ENCODE measurements at places on chromosomes 1 and 21. TPM values are rescaled to one million over a fixed set of nuclear protein-coding genes. Genes with fewer than 3 reads are reported as not detected.

The AJAP1 gene
- total RNA-seq = 0.73 TPM

The TMEM61 gene
- not detected for total RNA-seq

GRCh38 chr1:233245191-233245765 lies 50.2 kb downstream of the PCNX2 start:
- no peak for DNase-seq

DNA sequence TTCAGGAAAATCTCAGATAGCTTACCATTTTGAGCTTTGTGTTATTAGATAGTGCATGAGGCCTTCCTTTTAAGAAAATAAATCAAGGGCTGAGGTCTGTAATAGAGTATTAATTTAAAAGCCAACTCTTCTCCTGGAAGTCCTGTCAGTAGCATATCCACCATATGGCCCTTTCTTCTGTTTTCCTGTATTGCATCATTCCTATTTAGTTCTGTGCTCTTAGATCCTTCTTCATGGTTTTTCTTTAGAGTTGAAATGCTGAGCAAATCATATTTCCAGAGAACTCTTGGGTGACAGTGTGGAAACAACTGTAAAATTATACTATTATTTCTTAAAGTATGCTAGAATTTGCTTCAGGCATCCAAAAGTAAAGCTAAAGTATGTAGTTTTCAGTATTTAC lies 91.7 kb downstream of the TTC3 start:
- no peak for DNase-seq

The SLC25A34 gene
- total RNA-seq = 0.90 TPM

GRCh38 chr21:25506261-25506660 lies 101.0 kb downstream of the MRPL39 start:
- DNase-seq = no peak

DNA sequence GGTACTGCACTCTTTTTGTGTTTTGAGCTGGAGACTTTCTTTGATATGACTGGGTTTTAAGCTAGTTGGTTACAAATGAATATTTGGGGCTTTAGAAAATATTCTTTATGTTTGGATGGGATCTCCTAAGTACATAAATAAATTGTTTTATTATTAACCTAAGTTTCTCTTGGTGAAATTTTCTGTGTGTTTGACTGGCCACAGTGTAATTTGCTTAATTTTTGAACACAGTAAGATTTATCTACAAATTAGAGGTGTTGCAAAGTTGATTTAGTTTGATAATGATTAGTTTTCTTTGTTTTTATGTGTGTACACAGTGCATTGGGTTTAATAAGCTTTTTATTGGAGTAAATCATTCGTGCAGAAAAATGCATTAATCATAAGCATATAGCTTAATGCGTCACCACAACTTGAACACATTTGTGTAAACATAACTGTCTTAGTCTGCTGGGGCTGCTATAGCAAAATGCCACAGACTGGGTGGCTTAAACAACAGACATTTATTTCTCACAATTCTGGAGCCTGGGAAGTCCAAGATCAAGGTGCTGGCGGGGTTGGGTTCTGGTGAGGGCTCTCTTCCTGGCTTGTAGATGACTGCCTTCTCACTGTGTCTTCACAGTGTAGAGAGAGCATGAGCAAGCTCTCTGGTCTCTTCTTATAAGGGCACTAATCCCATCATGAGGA lies 17.4 kb upstream of the SLC6A9 start:
- DNase-seq = no peak

GRCh38 chr1:243508943-243509342 lies 253.1 kb downstream of the SDCCAG8 start:
- DNase-seq = no peak

GRCh38 chr21:38013741-38014140 lies 97.5 kb upstream of the KCNJ6 start:
- no peak for DNase-seq

DNA sequence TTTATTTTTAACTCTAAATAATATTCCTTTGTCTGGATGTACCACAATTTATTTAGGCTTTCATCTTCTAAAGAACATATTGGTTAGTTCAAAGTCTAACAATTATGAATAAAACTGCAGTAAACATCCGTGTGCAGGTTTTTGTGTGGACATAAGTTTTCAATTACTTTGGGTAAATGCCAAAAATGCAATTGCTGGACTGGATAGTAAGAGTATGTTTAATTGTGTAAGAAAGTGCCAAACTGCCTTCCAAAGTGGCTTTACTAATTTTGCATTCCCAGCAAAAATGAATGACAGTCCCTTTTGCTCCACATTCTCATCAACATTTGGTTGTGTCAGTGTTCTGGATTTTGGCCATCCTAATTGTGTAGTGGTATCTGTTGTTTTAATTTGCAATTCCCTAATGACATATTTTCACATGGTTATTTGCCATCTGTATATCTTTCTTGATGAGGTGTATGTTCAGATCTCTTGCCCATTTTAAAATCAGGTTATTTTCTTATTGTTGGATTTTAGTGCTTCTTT lies 113.8 kb downstream of the DPYD start:
- DNase-seq = no peak

DNA sequence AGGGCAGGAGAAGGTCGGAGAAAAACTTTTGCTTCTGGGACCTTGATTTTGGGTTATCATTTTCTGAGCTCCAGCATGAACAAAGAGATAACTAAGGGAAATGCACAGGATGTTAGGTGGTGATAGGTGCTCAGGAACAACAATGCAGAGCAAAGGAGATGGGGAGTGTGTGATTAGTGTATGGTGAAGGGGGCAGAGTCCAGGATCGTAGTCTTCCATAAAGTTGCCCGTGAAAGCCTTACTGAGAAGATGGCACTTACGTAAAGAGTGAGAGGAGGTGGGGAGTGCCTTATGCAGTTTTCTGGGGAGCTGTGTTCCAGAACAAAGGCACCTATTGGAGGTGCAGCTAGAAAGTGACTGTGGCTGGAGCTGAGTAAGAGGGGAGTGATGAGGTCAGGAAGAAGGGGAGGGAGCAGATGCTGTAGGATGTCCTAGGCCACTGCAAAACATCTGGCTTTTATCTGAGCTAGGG lies 11.6 kb downstream of the KCNK1 start:
- no peak for DNase-seq

DNA sequence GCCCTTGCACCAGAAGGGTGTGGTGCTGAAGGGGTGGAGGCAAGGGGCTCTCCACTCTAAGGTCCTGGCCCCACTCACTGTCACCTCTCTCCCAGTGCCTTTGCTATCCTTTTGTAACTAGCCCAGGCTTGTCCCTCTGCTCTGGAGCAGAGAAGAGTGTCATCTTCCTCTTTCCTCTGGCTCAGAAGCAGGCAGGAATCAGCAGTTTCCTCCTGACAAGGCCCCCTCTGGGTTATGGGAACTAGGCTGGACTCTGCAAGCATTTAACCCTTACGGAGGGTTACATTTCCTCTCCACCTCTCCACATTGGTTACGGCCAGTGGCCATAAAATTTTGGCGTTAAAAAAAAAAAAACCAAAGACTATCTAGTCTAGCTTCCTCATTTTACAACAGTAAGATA lies 30.4 kb downstream of the PLXNA2 start:
- DNase-seq = no peak

The ATP1A2 gene
- total RNA-seq = 2.9 TPM

DNA sequence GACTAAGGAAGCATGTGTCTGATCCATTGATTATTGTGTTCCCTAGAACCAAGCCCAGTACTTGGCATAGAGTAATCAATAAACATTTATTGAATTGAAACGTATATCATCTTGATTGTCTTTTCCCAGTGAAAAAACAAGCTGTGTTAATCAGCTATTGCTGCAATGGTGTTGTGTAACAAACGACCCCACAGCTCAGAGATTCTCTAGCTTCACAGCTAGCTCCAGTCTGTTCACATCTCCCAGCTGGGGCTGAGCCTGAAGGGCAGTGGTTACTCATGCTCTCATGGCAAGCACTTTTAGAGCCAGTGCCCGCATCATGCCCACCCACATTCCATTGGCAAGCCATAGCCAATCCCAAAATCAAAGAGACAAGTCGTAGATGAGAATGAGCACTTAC lies 237.4 kb upstream of the RAB4A start:
- DNase-seq = no peak

The NTNG1 gene
- not detected for total RNA-seq

The ZSWIM5 gene
- 0.51 TPM for total RNA-seq

GRCh38 chr1:43358121-43358745 lies 548 bp upstream of the CDC20 start:
- DNase-seq = no peak

DNA sequence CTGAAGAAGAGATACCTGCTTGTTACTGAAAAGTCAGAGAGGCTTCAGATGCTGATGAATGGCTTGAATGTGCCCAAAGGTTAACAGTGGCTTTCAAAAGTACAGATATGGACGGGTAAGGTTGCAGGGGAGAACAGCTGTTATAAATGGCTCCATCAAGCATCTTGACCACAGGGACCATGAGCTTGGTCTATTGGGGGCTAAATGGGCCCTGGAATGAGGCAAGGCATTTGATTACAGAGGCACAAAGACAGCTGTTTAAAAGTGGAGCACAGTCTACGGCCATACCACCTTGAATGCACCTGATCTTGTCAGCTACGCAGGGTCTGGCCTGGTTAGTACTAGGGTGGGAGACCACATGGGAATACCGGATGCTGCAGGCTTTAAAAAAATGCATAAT lies 48.3 kb downstream of the C1orf198 start:
- DNase-seq = no peak

The ZC3H12A gene
- total RNA-seq = 6.9 TPM

GRCh38 chr1:204257446-204257845 lies 43.7 kb upstream of the GOLT1A start:
- no peak for DNase-seq

The PLA2G2A gene
- total RNA-seq = not detected

- DNase-seq = no peak
Measured at GRCh38 chr1:43993206-43993914, 2.0 kb downstream of the CCDC24 start.

DNA sequence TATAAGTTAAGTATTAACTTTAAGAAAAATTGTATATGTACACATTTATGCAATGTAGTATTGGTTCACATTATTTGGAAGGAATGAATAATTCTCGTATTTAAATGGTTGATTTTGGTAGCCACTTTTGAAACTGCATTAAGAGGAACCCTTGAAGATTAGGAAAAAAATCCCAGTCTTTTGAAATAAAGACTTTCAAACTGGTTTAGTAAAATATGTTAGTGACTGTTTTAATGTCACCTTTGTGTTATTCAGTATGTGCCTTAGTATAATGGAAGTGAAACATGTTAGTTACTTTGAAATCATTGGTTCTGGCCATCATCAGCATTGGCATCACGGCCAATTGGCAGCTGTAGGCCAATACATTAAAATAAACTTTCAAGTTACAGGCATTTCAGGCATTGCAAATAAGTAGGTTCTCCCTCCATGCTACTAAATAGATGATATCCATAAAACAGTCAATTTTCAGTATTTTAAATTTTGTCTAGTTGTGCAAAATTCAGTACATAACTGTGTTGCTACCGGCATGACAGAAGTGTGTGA lies 4.4 kb downstream of the MIER1 start:
- no peak for DNase-seq

DNA sequence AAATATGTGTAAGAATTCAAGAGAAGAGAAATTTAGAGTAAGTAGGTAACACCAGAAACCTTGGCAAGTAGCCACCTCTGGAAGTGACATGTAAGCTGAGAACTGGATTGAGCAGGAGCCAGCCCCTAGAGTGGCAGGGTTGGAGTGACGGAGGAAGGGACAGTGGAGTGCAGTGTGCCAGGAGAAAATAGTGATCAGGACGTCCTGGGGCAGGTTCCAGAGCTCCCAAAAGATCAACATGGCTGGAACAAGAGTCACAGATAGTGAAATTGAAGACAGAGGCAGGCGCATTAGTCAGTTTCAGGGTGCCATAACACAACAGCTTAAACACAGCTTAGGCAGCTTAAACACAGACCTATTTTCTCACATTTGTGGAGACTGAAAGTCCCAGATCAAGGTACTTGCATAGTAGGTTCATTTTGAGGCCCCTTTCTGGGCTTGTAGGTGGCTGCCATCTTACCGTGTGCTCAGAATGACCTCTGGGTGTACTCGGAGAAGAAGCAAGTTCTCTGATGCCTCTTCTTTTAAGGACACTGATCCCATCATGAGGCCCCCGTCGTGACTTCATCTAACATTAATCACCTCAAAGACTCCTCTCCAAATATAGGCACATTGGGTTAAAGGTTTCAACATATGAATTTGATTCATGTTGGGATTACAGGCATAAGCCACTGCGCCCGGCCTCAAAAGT lies 37.2 kb downstream of the GNPAT start:
- no peak for DNase-seq

GRCh38 chr1:92095874-92096273 lies 15.7 kb downstream of the BTBD8 start:
- DNase-seq = no peak

GRCh38 chr21:31618696-31619430 lies 40.6 kb upstream of the SOD1 start:
- no peak for DNase-seq

The BNIPL gene
- 0.36 TPM for total RNA-seq

DNA sequence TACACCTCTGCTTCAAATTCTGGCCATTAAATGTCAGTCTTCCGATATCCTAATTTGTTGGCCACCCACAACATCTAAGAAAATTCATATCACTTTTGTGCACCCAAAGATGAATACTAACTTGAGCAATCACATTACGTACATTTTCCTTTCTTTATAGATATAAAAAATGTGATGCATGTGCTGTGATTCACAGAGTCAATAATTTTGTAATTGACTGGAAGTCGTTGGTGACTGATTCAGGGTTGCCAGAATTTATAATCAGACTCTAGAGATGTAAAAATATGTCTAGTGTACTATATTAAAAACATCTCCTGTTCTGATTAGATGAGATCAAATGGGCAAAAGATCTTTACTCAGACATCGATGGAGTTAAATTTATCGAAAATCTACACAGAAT lies 150.0 kb upstream of the KCTD3 start:
- no peak for DNase-seq

DNA sequence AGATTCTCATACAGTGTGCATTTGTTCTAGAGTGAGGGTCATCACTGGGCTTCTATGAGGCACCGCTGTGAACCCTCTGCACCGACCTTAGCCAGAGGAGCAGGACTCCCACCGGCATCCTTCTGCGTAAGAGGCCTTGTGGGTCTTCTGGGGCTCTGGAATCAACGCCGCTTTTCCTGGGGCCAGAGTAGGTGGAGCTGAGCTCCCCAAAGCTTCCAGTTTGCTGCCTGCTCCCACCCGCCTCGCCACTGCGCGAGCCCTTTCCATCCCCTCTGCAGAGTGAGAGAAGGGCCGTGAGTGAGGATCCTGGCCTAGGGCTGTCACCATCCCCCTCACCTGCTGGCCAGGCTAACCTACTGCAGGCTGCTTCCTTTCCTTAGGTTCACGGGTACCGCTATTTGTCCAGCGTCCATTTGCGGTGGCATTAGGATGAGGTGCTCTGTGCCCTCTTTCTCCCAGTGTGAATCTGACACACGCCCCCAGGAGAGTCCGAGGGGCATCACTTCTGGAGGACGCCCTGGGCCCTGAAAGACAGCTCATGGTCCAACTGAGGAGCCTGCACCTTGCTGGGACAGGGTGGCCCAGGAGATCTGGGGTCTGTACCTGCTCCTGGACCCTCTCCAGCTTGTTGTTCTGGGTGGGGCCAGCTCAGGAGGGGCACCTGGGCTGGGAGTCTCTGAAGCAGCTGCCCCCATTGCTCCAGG lies 36.2 kb downstream of the UMODL1 start:
- peak; percentile 58 for DNase-seq

Measured in chondrocyte (in vitro differentiated cells).